Glomerular endothelial cell (primary cell): ENCODE measurements at places on chromosomes 7 and 10. TPM values are rescaled to one million over a fixed set of nuclear protein-coding genes. Genes with fewer than 3 reads are reported as not detected.

Gene SMO
- total RNA-seq, result 6.2 and 6.5 TPM in 2 replicates

Gene MYOZ1
- total RNA-seq, result not detected in 2 replicates

Gene PRLHR
- total RNA-seq, result not detected in 2 replicates

Gene TLX1
- total RNA-seq, result not detected in 2 replicates

Gene TLL2
- 2.5 and 4.0 TPM in 2 replicates for total RNA-seq

Gene GPNMB
- 1.6 and 3.3 TPM in 2 replicates for total RNA-seq

Gene ZC3HAV1L
- total RNA-seq, result 28.7 and 50.2 TPM in 2 replicates

Gene C10orf53
- not detected in 2 replicates for total RNA-seq

Gene IFIT1B
- total RNA-seq, result not detected in 2 replicates

Gene PSMG3
- total RNA-seq, result 32.3 and 45.6 TPM in 2 replicates

Gene PTF1A
- total RNA-seq, result not detected in 2 replicates

Gene GIMAP4
- total RNA-seq, result 83.5 and 97.6 TPM in 2 replicates

Gene CPVL
- 2.1 and 6.3 TPM in 2 replicates for total RNA-seq

Gene DLG5
- total RNA-seq, result 11.3 and 13.1 TPM in 2 replicates

DNA sequence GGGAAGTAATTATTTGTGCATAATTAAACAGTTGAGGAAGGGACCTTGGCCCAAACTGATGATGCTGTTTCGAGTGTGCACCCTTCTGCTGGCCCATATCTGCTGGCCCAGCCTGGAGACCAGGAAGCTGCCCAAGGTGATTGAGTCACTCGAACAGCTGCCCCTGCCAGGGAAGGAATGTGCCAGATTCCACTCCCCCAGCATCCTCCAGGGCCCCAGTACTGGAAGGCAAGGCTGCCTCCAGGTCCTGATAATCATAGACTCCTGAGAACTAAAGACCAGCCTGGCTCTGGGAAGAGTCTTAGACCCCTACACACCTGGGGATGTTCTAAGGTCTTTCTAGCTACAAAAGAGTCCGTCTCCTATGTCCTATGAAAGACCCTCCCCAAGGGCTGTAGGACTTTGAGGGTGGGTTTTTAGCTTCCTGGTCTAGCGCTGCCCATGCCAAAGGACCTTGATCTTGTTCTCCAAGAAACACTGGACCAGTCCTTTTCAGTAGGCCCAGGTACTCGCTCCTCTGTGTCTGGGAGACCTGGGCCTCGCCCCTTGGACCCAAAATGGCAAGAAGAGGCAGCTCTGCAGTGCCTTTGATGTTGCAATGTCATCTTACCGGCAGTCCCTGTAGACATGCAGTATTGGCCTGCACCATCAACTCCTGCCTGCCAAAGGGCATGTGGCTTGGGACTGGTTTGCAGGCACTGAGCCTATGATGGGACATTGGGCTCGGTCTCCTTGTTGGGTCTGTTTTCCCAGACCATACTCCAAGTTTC lies 103.2 kb upstream of the GPR26 start:
- DNase-seq, result no peak

DNA sequence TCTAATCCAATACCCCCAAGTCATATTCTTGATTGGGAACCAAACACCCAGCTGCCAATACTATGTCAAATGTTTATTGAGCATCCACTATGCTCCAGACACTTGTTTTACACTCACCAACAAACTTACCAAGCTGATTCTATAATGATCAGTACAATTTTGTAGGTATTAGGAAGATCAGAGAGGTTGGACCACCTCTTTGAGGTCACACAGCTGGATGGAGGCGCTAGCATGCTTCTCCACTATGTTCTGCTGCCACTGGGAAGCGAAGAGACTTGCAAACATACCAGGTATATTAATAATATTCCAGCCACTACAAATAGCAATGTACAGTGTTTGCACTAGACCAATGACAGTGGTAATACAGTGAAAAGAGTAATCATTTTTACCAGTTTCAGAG lies 25.6 kb upstream of the SEPHS1 start:
- no peak for DNase-seq

DNA sequence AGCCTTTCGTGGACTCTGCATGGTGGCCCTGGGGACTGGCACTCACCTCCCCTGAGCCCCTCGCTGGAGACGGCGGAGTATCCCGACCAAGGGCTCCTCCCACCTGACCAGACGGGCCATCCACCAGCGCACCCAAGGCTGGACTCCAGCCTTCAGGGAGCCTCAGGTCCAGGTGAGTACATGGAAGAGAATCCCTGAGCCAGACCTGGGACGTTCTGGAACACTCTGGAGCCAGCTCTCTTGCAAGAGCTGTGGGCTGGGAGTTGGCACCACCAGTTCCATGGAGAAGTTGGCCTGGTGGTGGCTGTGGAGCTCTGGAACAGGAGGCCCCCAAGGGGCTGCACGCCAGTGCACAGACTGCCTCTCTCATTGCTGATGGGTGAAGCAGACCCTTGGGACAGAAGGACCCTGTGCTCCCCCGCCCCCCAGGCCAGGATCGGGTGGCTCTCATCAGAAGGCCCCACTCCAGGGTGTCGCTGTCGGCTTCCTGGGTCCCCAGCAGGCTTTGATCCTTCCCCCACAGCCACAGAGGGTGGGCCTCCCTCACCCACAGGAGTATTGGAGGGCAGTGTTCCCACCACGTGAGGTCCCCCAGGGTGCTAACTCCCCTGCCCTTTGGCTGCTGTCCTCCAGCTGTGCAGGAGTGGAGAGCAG lies 189.9 kb downstream of the EBF3 start:
- DNase-seq, result no peak

- DNase-seq, result no peak
Measured at GRCh38 chr10:120486671-120487205, 29.7 kb downstream of the PLPP4 start.

DNA sequence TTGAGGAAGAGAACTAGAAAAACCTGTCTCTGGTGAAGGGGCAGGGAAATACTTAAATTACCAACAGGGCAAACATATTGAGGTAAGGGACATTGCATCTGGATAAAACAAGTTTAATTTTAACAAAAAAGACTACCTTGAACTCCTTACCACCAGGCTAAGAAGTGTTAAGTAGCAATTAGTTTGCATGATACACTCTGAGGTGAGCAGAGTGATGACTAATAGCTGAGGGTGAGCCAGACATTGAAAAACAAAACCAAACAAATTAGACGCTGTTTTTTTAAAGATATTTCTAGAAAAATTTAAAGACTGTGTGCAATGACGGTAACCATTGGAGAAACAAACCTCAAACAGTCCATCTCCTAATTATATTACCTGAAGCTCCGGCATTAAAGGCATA lies 105.9 kb downstream of the ANKRD7 start:
- DNase-seq, result no peak

DNA sequence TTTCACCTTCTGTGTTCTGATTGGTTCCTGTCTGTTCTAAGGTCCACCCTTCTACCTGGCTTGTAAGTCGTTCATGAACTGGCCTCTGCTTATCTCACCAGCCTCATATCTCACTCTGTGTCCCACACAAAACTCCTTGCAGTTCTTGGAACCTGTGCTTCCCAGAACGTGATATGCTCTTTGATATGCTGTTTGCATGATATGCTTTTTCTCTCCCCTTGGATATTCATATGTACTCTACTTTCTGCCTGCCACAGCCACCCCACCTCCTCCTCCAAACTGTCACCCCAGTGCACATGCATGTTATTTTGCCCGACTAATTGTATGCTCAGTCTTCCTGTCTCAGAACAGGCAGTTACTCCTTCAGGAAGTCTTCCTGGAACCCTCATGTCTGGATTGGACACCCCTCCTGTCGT lies 1.9 kb upstream of the ITPRIP start:
- no peak for DNase-seq

- no peak for DNase-seq
Measured at GRCh38 chr7:87926581-87927461, 7.2 kb upstream of the ADAM22 start.

DNA sequence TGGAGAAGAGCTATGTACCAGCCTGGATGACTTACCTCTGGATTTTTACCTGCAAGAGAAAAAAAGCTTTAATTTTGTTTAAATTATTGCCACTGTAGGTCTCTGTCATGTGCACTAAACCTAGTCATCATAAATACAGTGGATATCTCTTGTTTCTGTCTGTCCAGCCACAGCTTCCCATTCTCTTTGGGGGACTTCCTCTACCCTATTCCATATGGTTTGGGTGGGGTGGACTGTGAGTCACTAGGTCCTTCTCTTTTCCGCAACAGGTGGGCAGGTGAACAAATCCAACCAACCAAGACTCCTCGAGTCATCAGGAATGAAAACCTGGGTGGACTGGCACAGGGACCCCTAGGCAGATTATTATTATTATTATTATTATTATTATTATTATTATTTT lies 87.3 kb upstream of the CYTH3 start:
- DNase-seq, result no peak

GRCh38 chr10:33215635-33216034 lies 118.8 kb downstream of the NRP1 start:
- no peak for DNase-seq

DNA sequence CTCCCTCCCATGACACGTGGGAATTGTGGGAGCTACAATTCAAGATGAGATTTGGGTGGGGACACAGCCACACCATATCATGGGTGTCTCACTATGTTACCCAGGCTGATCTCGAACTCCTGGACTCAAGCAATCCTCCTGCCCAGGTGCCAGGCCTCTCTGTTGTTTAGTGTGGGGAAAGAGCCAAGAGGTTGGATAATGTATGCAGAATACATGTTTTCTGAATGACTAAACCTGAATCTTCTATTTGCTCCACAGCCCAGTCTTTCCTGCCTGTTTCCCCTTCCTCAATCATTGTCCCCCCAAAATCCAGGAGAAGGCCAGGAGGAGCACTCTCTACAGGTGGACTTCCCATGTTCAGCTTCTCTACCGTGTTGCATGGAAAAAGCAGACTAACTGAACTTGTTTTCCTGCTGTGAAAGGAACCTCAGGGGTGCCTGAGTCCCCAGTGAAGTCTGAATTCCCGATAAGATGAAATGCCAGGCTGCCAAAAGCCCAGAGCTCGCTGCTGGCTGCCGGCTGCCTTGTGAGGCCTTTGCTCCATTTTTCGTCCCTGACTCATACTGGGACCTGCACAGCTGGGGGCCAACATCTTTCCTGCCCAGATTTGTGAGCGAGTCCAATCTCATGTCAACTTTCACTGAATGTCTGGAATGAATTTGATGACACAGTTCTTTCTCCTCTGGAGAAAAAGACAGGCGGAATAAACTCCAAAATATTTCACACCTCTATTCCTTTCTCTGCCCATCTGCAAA lies 588.0 kb downstream of the CALN1 start:
- no peak for DNase-seq

DNA sequence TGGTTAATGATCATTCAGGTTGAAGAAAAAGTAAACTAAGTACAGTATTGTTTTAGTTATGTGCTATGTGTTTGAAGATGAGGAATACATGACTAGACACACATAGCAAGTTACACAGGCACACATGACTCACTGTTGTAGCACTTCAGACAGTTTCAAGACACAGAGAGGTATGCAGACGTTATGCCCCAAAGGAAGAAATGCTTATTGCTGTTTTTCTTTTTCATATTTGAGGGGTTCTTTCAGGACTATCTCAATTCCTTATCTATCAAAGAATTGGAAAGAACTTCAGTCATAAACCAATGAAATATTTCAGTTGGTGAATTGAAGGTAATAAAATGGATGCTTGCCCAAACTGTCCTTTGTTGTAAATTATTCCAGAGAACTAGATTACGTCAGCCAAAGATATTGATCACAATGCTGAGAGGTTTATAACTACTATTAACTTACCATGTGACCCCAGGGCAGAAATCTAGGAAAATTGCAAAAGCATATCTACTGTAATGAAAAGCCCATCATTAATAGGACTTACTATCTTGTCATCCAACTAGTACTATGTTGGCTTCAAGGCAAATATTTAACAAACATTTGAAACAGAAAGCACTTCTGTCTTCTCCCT lies 61.2 kb upstream of the CAPZA2 start:
- no peak for DNase-seq

GRCh38 chr7:33754933-33755928 lies 150.1 kb upstream of the BMPER start:
- DNase-seq, result no peak

DNA sequence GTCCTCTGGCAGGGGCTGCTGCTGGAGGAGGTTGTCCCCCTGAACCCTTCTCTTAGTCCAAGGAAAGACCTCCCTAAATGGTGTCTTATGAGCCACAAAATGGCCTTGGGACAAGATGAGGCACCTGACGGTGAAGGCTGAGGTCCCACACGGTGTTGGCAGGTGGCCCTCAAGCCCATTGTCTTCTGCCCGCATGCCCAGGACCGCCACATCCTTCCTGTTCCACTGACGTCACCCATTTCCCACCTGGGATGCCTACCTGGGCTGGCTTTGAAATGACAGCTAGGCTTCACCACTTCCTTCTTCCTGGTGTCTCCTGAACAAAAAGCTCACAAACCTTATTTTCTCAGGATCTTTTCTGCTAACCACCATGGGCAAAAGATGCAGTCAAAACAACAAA lies 2.1 kb upstream of the DMBT1 start:
- DNase-seq, result no peak

DNA sequence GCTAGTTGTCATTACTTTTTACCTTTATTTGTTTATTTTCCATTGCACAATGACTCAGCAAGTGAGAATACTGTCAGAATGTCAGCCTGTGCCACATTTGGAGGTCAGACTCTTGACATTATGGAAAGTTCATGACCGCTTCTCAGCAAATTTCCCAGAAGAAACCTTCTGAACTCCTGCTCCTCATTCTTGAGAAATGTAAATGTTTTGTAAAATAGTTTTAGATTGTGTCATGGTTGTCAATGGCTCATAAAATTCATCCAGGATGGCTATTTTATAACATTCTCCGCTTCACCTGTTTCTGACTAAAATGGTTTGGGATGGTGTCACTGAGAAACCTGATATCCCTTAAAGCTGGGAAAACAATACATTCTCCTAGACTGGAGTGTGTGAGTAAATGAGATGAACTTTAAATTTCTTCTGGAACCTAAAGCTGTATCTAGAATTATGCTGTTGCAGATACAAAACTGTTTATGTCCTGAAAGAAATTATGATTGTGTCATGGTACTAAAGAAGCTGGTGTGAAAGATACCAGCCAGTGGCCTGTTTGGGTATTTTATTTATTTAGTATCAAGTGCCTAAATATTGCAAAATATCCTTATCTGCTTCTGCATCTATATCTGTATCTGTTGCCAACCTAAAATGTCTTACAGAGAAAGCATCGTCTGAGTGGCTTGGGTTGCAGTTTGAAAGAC lies 671.7 kb downstream of the GATA3 start:
- DNase-seq, result no peak

GRCh38 chr7:77327067-77327931 lies 88.8 kb downstream of the GSAP start:
- DNase-seq, result no peak

DNA sequence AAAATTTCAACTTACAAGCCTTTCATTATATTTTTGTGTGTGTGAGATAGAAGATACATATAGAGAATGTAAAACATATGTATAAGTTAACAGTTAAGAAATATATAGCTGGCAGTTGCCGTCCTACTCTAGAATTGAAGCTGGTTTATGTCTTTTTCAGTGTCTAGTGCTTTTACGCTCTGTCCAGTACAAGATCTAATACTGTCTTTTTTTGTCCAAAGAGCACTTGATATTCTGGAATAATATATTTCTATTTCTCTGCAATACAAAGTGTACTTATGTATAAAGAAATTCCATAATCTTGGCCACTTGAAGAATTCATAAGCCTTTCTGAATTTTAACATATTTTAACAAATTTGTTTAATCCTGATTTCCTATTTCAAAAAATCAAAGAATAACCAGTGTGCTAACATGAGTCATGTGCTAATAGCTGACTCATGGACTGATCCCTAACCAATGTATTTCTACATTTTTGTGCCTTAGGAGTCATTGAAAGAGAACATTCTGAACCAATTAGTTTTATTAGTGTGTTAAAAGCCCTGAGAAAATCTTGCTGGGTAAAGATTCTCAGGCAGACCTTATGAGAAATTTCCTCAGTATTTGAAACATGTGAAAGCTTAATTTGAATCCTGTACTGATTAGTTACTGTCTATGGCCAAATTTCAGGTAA lies 73.2 kb upstream of the CCAR1 start:
- no peak for DNase-seq
